ENCODE measurements at places on chromosomes 6 and 20. TPM values are rescaled to one million over a fixed set of nuclear protein-coding genes. Genes with fewer than 3 reads are reported as not detected.

DNA sequence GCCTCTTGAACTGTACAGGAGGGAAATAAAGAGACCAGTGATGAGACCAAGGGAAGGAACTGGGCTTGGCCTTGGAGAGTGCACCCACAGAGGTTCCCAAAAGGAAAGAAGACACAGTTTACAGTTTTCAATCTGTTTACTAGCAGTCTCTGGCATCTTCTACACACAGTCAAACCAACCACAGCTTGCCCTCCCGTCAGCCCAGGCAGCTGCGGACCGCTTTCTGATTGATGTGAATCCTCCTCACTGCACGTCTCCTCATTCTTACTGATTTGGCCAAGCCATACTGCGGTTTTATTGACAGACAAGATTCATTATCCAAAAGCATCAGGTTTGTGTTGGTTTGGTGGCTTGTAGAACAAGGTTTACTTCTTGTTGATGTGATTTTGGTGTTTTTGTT, 104.5 kb upstream of the ASF1A start:
- no peak for DNase-seq

HUS1B gene
- polyA plus RNA-seq, result 0.10 TPM

HLA-DOB gene
- polyA plus RNA-seq, result 0.16 TPM

GRCh38 chr6:150253489-150253888, 110.6 kb downstream of the PPP1R14C start:
- no peak for DNase-seq

DNA sequence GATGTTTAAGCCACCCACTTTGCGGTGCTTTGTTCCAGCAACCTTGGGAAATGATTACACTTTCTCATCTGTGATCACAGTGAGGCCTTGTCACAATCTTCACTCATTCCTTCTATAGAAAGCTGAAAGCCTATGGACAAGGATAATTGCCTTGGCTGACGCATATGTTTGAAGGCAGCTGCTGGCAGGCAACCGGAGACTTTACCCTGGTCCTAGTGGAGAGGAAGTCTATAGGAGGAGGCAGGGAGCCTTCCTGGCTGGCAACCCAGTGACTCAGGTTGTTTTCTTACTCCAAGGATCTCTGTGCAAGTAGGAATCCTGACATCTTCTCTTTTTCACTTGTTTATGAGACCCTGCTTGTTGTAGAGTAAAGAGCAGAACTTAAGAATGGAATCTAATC, 34.1 kb upstream of the ESR1 start:
- DNase-seq, result no peak

GRCh38 chr6:168496139-168496996, 55.4 kb downstream of the SMOC2 start:
- no peak for DNase-seq

DLK2 gene
- polyA plus RNA-seq, result 2.1 TPM

EFCAB8 gene
- polyA plus RNA-seq, result not detected

GRCh38 chr6:36349240-36349639, 12.6 kb upstream of the BNIP5 start:
- no peak for DNase-seq

DNA sequence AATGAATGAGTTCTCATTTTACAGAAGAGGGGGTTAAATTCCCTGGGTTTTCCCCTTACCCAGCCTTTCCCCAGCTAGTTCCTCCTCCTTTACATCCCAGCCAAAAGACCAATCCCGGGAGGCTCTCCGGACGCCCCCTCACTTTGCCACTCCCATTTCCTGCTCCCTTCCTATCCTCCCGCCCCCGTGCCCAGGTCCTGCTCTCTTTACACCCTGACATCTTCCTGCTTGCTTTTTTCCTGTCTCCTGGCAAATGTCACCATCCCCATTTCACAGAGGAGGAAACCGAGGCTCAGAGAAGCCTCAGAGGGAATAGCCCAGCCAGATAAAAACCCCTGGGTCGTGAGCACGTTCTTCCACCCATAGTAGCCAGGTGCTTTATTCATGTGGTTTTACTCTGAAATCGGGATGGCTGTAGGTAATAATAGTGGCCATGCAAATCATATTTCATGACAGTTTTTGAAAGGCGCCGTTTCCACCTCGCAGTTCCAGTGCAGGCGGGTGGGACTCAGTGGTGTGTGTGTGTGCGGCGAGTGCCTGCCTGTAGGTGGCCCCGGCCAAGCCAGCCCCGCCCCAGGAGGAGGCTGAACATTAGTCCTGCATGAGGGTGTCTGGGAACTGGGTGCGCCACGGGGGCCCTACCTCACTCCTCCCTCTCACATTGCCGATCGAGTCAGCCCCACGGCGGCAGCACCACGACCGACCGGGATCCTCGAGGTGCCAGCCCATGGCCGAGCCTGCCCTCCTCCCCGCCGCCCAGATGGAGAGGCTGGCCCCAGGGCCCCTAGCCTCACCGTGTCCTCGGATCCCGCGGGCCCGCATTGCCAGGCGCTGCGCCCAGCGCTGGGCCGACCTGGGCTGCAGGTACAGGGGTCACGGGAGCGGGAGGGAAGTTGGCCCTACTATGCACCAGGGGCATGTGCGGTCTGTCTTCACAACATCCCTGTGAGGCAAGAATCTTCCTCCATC, at the start of gene ARHGAP40:
Gene ARHGAP40, plus strand, starts transcription at position 594 of the 969 bp plus-strand sequence.
- no peak for DNase-seq

DNA sequence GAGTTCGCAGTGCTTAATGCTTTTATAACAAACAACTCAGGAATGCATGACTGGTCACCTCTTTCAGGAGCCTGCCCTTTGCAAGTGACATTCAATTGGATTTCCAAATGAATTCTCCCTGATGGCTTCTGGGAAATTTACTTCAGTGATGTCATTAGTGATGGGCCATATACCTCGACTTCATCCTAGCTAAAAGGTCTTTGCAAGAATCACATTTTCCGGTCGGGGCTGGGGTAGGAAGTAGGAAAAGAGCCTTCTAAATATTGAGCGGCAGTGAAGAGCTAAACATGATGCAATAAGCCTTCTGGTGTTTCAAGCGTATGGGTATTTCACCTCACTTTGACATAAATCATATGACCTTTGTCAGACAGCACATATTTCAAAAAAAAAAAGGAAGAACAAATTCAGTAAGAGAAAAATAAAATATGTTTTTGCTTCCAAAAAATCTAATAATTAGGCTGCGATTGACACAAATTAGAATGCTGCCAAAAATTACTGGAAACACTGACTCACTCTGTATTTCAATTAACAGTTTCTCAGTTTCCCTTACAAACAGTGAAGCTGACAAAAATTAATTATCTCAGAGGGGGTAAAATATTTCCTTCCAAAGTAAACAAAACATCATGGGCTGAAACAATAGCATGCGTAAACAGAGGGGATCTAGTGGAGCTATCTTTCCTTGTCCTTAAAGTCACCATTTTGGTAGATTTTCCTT, 39.8 kb downstream of the ADTRP start:
- no peak for DNase-seq

GRCh38 chr6:168625602-168626001, 184.6 kb downstream of the SMOC2 start:
- no peak for DNase-seq

- DNase-seq, result no peak
Observed at GRCh38 chr20:61850457-61850856, 215.2 kb downstream of the TAF4 start.

DNA sequence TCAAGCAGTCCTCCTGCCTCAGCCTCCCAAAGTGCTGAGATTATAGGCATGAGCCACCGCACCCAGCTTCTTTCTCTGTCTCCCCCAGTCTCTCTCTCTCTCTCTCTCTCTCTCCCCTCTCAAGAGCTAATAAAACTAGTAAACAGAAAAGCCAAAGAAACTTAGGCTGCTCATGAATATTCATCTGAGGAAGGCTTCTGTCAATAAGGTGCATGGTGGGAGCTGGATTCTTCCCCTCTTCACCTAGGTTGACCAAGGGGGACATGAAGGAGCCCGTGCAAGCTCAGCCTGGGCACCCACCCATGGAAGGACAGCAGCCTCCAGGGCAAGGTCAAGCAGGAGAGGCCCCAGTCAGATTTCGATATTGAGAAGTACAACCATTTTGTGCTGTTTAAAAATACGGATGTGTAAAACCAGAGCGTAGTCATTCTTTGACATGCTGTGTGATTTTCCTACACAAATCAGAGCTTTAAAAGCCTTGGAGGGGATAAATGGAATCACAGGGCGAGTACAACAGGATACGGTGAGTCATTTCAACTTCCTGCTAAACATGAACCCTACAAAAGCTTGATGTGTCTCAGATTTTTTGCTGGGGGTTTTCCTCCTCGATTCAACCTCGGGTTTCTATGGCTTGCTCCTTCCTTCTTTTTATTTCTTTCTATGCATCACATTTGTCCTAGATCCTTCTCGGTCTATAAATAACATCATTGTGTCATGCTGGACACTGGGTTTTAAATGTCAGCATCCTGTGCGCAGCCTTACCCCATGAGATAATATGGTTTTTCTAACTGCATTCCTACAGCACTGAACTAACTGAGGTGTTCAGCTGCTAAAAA, 368.9 kb upstream of the JARID2 start:
- DNase-seq, result no peak

GRCh38 chr20:63167918-63168520, 47.9 kb downstream of the YTHDF1 start:
- no peak for DNase-seq

DNA sequence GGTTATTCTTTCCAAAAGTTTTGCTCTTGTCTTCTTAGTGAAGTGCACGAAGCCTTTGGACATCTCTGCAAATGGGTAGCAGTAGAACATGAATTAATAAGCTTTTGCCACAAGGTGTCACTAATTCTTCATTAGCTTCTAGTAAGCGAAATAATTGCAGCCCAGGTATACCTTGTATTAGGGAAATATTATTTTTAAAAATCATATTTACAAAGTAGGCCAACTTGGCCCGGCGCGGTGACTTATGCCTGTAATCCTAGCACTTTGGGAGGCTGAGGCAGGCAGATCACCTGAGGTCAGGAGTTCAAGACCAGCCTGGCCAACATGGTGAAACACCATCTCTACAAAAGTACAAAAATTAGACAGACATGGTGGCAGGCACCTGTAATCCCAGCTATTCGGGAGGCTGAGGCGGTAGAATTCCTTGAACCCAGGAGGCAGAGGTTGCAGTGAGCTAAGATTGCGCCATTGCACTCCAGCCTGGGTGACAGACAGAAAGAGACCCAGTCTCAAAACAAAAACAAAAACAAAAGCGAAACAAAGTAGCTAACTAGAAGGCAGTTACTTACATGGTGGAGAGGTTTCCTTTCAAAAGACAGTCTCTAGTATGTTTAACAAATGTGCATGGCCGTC, 8.8 kb upstream of the RSPH3 start:
- DNase-seq, result no peak

EYA4 gene
- polyA plus RNA-seq, result 0.39 TPM

GRCh38 chr6:149236589-149236988, 80.9 kb upstream of the TAB2 start:
- DNase-seq, result no peak

- no peak for DNase-seq
Observed at GRCh38 chr20:4978050-4978918, 23.0 kb downstream of the SLC23A2 start.

DNA sequence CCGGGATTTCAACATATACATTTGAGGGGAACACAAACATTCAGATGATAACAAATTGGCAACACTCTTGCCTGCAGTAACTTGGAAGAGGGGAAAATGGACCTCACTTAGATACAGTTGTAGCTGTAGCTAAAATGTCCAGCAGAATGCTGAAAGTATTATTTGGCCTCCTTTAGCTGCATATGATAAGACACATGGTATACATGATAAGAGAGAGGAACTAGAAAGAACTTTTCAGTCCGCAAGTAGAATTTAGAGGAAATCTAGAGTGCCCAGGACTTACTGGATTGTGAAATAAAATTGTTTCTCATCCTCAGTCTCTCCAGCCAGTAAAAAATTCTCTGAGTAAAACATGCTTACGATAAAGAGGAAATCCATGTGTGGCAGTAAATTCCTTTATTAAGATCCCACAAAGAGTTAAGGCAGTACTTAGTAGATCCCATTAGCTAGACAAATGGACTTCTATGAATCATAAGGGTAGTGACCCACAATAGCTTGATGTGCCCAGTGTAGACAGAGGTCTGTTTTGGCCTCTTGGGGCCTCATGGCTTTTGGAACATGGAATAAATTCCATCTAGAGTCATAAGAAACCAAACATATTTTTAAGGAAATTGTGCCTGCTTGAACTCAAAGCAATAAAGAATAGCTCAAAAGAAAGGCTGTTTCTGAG, 87.9 kb upstream of the RBM24 start:
- peak; percentile 13 for DNase-seq

DNA sequence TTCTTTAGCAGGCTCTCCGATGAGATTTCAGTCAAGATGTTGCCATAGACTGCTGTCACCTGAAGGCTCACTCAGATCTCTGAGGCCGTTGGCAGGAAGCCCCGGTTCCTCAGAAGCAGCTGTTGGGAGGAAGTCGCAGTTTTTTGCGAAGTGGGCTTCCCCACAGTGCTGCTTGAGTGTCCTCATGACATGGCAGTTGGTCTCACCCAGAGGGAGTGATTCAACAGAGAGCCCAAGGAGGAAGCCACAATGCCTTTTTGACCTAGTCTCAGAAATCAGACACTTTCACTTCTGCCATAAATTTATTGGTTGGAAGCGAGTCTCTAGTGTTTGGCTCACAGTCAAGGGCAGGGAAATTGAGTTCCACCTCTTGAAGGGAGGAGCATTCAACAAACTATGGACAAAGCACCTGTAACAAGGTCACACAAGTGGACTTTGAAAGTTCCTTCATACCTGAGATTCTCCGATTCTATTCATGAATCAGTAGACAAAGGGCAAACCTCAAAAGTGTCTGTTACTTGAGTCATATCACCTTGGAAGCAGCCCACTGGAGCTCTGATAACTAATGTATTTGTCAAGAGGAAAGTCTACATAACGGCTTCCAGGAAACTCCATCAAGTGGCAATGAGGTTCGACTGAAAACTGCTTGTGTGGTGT, 208.3 kb downstream of the TASP1 start:
- no peak for DNase-seq

DNA sequence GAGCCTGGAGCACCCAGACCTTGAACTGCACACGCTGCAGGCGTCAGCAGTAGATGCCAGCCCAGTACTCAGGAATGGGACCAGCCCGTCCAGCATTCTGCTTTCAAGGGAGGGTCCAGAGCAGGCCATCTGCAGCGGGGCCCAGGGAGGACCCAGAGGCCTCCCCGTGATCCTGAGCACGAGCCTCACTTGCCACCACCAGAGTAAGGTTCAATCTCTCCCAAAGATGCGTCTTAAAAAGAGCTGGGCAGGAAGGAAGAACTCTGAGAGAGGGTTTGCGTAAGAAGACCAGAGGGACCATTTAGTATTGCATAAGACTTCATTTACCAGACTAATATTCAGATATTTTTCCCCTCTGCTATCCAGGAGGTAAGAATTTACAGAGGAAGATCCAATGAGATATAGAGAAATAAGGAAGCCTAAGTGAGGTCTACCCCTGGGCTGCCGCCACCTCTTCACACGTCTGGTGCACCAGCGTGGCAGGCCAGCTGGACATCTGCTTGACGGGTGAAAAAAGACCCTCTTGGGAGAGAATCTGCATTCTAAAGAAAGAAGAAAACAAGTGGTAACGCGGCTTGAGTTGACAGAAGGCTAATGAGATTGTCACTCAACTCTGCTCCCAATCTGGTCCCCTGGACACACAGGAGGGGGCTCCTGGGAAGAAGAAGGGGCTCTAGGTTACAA, 107.3 kb downstream of the PRND start:
- no peak for DNase-seq

- DNase-seq, result no peak
Observed at GRCh38 chr6:4585682-4586468, 190.3 kb upstream of the CDYL start.

ENPP5 gene
- polyA plus RNA-seq, result not detected

CCHCR1 gene
- 11.0 TPM for polyA plus RNA-seq

GRCh38 chr20:55424476-55424875, 580.8 kb downstream of the CBLN4 start:
- DNase-seq, result no peak
